ENCODE measurements at places on chromosomes 3 and 15.

GRCh38 chr3:66723231-66723630 is 222.4 kb upstream of the LRIG1 start:
- DNase-seq, result no peak

DNA sequence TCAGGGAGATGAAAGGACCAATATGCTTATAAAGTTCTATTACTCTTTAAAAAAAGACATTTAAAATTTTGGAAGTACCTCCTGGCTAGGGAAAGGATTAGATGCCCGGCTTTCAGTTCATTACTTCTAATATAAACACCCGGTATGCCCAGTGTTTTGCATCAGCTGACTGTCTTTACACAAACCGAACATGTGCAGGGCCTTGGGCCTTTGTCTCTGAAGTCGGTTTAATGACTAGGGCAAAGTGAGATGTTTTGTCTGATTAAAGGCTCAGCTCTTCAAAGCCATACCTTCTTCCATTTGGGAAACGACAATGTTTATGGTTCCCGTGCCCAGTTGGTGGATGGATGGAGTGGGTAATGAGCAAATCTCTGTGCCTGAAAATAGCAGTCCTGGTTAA is 179.3 kb upstream of the LRTM1 start:
- no peak for DNase-seq

DNA sequence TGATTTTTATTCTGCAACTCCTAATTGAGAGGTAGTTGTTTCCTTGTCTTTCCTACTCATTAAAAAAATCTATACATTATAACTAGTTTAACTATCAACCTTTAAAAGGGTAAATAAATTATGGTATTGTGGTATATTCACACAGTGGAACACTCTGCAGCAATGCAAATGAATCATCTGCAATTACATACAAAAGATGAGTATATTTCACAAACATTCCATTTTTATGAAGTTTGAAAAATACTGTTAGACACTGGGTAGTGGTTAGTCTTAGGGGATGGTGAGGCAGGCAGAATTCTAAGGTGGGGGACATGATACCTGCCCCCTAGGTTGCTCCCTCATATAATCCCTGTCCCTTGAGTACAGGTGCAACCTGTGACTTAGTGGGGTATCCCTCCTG is 44.0 kb upstream of the MAGI1 start:
- DNase-seq, result no peak

DNA sequence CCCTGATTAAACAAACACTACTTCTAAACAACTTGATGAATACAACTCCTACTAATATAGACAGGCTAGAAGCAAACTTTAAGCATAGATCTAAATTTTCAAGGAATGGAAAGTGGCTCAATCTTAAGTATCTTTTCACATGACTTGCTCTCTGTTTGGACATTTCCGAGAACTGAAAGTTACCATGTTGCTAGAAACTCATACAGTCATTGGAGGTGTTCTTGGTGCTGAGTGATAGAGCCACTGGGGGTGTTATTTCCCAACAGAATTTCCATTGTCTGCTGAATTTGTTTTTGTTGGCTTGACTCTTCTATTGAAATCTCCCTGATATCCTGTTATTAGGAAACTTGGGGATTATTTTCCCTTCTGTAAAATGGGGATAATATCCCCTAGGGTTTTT is 264.5 kb upstream of the RASGRP1 start:
- no peak for DNase-seq

DNA sequence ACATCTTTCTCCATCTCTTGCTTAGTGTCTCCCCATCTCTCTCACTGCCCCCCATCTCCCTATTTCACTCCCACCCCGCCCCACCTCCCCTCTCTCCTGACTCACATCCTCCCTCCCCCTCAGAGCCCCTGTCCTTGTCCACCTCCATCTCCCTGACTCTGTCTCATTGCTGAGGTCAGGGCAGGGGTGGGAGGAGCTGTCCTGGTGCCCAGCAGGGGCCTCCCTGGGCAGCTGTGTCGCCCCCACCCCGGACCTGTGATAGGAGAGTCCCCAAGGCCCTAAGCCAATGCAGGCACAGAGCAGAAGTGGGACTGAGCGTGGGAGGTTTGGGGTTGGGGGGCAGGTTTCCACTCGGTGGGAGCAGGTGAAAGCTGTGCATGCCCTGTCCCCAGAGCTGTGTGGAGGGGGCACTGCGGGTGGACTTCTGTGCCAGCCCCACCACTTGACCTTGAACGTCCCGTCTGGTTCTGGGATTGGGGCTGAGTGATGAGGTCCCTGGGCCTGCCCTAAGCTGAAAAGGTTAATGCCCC is 210.8 kb downstream of the TBC1D2B start:
- no peak for DNase-seq

All from urothelium cell line (cell line).